ENCODE measurements at places on chromosomes 3 and 15.

- no peak for DNase-seq
Measured at GRCh38 chr3:59535791-59536221, 486.0 kb upstream of the CFAP20DC start.

GRCh38 chr15:55546718-55547117 lies 38.7 kb upstream of the DNAAF4 start:
- DNase-seq, result no peak

DNA sequence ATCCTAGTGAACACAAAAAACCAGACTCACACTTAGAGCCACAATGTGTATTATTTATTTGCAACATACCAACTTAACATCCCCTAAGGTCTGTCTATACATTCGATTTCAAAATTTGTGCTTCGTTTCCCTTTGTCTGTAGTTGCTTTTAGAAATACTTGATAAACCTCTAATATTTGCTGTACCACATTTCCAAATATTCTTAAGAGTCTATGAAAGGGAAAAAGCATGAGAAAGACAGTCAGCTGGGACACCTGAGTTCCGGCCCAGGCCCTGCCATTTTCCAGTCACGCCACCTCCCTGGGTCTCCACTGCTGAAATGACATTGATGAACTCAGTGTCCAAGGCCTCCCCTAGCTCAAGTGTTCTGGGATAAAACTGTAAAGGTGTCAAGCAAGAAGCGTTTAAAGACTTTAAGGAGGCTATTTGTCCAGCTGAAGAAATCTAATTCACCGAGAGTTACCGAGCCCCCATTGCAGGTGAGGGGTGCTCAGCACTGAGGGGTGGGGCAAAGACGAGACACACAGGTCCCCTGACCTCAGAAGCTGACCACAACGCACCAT lies 26.6 kb downstream of the LRRC2 start:
- no peak for DNase-seq

GRCh38 chr3:168061332-168061996 lies 34.3 kb downstream of the GOLIM4 start:
- DNase-seq, result no peak

GRCh38 chr3:120049881-120050539 lies 44.2 kb downstream of the GSK3B start:
- no peak for DNase-seq

GRCh38 chr3:105032541-105032940 lies 334.2 kb upstream of the ALCAM start:
- no peak for DNase-seq

GRCh38 chr15:31215490-31216214 lies 111.0 kb upstream of the KLF13 start:
- peak; percentile 83 for DNase-seq

- DNase-seq, result no peak
Measured at GRCh38 chr15:83205725-83206324, 1.8 kb downstream of the HDGFL3 start.

DNA sequence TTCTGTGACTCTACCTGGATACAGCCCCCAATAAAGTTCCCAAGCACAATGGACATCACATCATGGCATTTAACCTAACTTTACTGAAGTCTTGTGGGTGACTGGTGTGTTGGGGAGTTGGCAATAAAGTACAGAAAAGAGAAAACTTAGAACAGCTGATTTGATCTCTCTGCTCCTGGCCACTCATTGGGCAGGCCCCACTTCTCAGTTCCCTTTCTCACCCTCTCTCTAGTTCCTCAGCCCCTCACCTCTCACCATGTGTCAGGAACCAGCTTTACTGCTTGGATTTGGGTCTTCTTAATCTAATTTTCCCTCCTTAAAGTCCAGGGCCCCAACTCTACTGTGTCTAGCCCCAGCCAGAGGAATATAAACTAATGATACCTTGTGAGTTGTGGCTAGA lies 713 bp upstream of the MUC13 start:
- no peak for DNase-seq

- DNase-seq, result no peak
Measured at GRCh38 chr3:132561003-132561402, 36.1 kb upstream of the ACKR4 start.

DNA sequence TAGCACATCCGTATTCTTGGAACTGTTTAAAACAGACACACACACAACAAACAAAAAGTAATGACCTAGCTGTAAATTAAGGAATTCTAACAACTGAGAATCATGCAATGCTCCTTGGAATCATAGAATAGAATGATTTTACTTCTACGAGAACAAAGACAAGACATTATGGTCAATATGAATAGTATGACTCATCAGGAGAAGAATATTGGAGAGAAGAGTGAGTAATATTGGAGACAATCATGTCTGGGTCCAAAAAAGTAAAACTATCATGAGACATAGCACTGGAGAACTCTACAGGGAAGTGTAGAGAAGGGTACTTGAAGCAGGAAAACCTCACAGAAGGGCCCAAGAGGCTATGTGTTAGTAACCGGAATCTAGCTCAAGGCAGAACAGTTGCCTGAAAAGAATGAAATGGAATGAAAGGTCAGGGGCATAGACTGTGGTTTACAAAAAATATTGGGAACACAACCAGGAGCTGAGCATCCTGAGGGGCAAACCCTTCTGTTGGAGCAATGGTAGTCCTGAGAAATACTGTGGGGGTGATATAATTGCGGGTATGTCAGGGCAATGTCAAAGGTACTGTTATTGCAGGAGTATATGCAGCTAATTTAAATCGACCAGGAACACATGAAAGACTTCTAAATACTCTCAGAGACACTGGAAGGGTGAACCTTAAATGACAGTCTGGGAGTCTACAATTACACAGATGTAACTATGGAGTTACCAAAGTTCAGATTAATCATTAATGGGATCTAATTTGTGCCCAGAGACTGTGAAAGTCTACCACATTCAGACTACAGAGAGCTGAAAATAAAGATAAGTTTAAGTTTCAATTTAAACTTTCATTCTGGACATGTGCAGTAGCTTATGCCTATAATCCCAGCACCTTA lies 201.2 kb downstream of the BCHE start:
- DNase-seq, result no peak

DNA sequence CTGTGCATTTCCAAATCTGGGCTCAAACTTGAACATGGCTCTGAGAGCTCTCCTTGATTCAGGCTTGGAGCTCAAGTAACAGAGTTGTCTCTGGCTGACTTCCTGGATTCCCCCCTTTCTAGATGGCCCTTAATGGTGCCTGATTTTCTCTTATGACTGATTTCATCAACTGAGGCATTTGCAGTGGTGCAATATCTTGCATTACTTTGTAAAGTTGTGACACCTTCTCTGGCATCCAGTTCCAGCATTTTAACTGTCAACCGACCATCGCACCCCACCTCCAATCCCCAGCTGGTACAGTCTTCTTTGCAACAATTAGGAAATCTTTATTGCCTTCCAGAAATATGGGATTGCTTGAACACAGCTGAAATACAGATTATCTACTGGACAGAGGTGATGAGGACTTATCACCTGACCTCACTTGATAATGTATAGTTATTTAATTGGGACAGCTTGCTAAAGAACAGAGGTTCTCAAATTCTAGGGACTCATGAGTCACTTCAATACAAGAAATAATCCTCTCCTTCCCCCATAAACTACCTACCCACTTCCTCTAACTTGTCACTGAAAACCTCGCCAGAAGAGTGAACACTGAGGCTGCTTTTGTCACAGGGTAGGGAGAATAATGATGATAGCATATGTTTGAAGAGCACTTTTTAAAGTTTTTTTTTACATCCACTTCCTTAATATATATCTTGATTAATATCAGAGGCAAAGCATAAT lies 41.8 kb downstream of the FILIP1L start:
- DNase-seq, result no peak

DNA sequence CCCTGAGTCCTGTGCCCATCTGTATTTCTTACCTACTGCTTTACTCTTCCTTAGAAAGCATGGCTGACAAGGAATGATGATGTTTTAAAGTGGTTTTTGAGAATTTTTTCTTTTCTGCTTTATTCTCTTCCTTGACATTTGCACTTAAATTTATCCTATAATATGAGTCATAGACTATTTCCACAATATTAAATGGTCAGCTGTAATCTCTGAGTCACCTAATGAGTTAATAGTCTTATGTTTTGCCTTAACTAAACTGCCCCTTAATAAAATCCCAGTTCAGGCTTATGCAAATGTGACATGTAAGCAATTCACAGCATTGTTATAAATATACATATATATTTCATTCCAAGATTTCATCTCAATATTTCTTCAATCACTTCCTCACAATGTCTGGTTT lies 23.8 kb downstream of the MEIS2 start:
- DNase-seq, result no peak

GRCh38 chr3:114597871-114598270 lies 304.0 kb downstream of the TIGIT start:
- no peak for DNase-seq

DNA sequence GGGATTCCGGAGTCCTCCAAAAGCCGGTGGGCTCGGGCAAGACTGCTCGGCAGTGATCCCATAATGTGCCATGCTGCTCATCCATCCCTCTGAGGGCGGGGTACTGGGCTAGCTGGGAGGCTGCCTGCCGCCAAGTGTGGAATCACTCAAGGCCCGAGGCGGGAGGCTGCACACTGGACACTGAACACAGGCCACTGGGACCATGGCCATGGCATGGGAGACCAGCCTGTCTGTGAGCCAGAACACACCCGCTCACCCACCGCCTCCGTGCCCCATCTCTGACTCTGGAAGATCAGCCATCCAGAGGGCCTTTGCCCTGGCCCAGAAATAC lies 1.4 kb downstream of the C3orf22 start:
- no peak for DNase-seq

GRCh38 chr15:101288905-101289513 lies 6.0 kb downstream of the SNRPA1 start:
- DNase-seq, result peak; percentile 28

- DNase-seq, result no peak
Measured at GRCh38 chr15:57218826-57219576, 157.3 kb upstream of the CGNL1 start.

DNA sequence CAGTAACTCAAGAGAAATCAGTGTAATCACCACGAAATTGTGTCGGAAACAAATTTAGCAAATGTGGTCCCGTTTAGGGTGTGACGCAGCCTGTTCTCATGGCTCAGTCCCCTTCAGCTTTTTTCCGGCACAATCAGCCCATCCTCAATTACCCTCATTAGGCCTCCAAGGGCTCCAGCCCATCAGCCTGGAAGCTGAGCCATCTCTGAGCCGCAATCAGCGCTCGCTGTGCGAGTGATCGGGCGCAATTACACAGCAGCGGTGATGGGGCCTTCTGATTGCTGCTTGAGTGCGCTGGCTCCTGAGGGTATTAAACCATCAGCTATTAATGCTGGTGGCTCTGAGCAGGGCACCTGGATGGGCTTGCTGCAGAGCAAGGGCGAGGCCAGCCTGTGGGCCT lies 55.6 kb downstream of the PLXNA1 start:
- DNase-seq, result no peak

GRCh38 chr3:69926385-69926784 lies 73.1 kb upstream of the SAMMSON start:
- DNase-seq, result no peak

DNA sequence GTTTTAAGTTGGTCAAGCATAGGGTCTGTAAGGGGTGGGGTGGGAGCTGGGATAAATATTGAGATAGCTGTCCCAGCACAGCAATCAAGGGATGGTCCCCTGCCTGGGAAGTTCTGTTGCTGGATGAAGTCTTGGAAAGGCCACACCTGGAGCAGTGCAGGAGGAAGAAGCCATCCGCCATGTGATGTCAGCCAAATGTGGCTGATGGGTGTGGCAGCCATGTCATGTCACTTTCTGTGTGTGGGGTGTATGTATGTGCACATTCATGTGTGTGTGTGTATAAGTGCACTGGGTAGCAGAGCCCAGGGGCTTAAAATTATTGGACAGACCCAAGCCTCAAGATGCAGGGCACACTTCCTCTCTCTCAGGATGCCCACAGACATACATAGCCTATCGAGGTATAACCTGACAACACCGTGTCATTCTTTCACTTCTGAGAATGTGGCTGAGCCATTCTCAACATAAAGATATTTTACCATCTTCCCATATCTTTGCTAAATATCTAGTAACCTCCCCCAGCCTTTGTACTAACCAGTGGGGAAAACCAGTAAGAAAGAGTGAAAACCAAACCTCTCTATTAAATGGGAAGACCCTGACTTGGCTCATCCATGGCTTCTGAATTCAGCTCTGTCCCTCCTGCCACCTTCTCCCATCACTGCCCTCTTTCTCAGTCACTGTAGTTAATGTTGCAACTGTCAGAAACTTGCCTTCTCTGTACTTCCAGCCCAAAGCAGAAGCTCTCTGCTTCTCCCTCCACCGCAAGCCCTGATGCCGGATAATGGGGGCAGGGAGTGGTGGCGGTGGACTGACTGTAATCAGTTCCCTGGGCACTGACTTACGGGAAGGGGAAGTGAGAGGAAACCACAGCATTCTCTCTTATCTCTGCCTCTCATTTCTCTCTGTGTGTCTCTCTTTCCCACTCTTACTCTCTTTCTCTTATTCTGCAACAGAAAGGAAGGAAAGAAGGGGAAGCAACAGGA lies 11.2 kb downstream of the TNFSF10 start:
- DNase-seq, result peak; percentile 67

DNA sequence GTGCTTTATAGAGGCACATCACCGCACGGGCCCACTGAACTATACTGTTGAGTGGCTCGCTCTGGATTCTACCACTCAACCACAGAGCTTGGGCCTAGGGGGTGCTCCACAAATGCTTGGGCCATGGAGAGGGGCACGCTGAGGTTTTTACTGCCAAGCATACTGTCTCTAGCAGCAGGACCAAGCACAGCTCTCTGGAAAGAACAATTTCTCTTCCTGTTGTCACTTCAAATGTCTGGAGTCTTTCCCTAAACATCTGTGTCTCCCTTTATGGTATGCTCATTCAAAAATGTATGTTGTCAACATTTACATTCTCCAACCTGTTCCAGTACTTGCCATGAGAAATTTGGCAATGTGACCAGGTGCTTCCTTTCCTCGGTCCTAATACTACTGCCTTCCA lies 114.7 kb upstream of the TPM1 start:
- no peak for DNase-seq

- DNase-seq, result no peak
Measured at GRCh38 chr3:111496894-111497559, 45.0 kb upstream of the CD96 start.

DNA sequence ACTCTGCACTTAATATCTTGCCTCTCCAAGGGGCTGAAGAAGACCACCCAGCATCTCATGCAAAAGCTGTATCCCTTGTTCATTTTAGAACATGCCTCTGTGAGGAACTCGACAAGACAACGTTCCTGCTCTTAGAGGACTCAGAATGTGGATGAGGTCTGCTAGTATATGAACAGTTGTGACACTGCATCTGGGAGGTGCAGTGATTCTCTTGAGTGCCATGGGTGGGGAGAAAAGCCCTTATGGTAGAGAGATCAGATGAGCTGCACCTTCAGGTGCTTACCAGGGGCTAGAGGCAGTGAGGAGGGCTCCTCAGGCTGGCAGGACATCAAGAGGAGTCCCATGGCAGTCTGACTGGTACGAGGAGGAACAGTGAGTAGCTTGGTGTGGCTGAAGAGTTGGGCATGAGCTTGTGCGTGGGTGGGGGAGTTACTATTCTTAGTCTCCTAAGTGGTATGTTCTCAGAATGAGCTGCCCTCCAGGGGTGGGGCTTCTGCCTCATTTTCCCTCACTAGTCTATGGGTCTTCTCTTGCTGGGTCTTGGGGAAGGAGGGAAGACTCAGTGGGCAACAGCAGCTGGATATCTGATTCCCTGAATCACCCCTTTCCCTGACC lies 56.7 kb upstream of the ATP2B2 start:
- DNase-seq, result no peak
